ENCODE measurements at places on chromosomes 12 and 14. TPM values are rescaled to one million over a fixed set of nuclear protein-coding genes. Genes with fewer than 3 reads are reported as not detected.

The CMA1 gene
- not detected for total RNA-seq

The SRGAP1 gene
- total RNA-seq = 45.5 TPM

The EPYC gene
- not detected for total RNA-seq

The NOXRED1 gene
- 0.37 TPM for total RNA-seq

The GLT8D2 gene
- total RNA-seq = 13.2 TPM

The GNB3 gene
- 2.2 TPM for total RNA-seq

Data from subcutaneous preadipocyte (primary cell).